ENCODE measurements at places on chromosomes 1 and 21.

DNA sequence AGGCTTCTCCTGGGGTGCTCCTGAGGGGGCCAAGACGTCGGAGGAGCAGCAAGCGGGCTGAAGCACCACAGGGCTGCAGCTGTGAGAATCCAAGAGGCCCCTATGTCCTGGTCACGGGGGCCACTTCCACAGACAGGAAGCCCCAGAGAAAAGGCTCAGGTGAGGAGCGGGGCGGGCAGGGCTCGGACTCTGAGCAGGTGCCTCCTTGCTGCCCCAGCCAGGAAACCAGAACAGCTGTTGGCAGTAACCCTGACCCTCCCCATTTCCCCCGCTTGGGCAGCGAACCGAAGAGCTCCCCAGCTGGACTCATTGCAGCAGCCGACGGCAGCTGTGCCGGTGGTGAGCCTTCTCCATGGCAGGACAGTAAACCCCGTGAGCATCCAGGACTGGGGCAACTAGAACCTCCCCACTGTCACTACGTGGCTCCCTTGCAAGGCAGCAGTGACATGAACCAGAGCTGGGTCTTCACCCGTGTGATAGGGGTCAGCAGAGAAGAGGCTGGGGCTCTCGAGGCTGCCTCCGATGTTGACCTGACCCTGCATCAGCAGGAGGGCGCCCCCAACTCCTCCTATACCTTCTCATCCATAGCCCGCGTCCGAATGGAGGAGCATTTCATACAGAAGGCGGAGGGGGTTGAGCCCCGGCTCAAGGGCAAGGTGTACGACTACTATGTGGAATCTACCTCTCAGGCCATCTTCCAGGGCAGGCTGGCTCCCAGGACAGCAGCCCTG, 625 bp downstream of the KLHDC7A start:
- no peak for DNase-seq

DNA sequence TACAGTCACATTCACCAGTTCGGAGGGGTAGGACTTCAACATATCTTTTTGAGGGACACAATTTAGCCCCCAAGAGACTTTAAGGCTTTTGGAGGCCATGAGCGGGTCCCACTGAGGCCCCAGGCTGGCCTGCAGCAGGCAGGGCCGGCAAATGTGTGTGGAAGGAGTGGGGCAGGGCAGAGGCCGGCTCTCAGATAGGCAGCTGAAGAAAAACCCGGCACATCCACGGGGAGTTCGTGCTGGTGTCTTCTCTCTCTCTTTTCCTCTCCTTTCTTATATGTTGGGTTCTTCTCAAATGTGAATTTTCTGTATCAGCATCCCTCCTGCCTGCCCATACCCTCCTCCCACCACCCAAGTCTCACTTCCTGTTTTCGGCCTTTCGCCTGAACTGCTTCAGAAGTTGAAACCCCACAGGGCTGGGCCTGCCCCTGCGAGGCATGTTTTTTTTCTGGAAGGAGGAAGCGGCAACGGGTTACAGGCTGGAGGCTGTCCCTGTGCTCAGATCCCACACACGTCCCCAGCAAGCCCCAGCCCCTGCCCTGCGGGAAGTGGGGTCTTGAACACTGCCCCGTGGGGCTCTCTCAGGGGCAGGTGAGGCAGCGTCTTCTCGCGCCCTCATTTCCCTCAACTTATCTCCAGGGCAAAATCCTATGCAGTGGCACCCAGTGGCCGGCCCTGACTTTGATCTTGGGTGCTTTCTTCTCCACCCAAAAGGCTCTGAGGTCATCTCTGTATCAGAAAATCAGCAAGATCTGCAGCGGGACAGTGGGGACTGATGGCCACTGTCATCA, 9.7 kb upstream of the UMODL1 start:
- DNase-seq: no peak

- DNase-seq: no peak
Measured at GRCh38 chr1:231062500-231063270, 22.6 kb upstream of the FAM89A start.

DNA sequence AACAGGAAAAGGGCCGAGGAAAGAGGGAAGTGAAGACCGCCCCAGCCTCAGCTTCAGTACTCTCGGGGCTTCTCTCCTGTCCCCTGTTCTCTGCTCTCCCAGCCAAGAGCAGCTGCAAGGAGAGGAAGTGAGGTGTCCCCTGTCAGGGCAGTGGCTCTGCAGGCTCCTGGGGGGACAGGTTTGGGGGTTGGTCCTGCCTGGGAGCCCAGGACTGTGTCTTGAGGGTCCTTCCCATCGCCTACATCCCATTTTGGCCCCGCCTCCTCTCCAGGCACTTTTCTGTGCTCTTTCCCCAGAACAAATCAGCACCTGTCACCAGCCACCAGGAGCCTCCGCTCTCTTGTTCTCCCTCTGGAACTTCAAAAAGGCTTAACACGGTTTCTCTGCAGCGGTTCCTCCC, 82.6 kb downstream of the VWA5B1 start:
- DNase-seq: no peak

DNA sequence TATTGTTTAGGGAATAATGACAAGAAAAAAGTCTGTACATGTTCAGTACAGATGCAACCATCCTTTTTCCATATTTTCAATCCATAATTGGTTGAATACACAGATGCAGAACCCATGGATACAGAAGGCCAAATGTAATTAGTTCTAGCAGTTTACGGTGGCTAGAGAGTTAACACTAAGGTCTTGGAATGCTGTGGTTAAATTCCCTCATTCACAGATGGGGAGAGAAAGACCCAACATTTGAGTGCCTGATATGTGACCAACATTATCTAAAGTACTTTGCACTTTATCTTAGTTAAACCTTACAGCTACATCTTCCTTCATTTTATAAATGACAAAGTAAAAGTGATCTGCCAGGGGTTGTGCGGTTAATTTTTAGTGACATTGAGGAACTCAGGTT, 5.3 kb downstream of the SCMH1 start:
- no peak for DNase-seq

Data from neural crest cell (in vitro differentiated cells).